GM12892 (cell line): ENCODE measurements at places on chromosomes 4 and X.

DNA sequence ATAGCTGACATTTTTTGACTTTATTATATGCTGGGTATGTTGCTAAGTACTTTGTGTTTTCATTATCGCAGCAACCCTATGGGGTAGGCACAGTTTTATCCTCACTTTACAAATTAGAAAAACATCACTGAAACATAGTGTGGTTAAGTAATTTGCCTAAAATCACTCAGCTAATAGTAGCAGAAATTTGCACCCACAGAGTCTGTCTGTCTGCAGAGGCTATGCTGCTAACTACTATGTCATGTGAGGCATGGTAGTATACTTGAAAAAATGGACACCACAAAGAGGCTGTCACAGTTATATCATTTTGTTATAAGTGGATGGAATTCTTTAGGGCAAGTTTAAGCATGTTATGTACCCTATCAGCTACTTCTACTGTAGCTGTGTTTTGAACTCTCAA, 69.0 kb downstream of the STAG2 start:
- DNase-seq, result no peak

- DNase-seq, result no peak
Measured at GRCh38 chr4:91116861-91117260, 989.7 kb downstream of the CCSER1 start.

- no peak for DNase-seq
Measured at GRCh38 chrX:153871451-153871850, 14.5 kb downstream of the L1CAM start.

GRCh38 chr4:175770555-175770954, 41.5 kb downstream of the GPM6A start:
- DNase-seq, result no peak

- no peak for DNase-seq
Measured at GRCh38 chr4:139207873-139208403, 30.9 kb upstream of the ELF2 start.

GRCh38 chr4:1047106-1047975, 35.9 kb downstream of the FGFRL1 start:
- DNase-seq, result peak; percentile 24

DNA sequence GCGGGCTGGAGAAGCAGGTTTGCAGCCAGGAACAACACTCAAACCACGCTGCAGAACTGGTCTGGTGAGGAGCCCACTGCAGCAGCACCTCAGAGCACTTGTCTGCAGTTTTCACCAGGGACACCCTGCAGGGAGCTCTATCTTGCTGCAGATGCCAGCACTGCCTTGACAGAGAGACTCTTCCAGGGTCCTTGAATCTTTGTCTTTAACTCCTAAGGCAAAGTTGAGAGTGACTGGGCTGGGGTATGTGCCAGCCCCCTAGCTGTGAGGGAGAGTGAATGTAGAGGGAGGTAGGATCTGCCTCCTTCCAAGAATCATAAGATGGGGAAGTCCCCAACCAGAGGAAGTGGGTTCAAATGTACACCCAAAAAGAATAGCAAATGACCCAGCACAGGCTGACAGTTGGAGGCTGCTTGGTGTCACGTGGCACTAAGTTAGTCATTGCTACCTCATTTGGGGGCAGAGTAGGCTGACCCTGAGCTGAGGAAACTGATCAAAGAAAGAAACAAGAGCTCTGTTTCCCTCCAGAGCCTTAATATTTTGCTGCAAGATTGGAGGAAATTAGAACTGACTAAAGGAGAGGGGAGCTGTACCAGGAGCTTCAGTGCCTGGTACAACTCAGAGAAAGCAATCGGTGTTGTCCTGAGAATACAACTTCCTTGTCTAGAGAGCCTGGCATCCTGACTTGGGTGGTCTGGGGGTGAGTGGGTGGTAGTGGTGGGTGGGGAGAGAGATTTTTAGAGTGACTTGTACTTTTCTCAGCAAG, 28.2 kb upstream of the HUWE1 start:
- DNase-seq, result no peak

- no peak for DNase-seq
Measured at GRCh38 chr4:189822326-189822725, 118.3 kb upstream of the FRG1 start.

GRCh38 chr4:87956501-87956900, 19.0 kb upstream of the SPP1 start:
- no peak for DNase-seq

- DNase-seq, result no peak
Measured at GRCh38 chrX:7062276-7062675, 85.2 kb upstream of the STS start.

GRCh38 chr4:124745985-124746801, 33.7 kb upstream of the ANKRD50 start:
- no peak for DNase-seq

DNA sequence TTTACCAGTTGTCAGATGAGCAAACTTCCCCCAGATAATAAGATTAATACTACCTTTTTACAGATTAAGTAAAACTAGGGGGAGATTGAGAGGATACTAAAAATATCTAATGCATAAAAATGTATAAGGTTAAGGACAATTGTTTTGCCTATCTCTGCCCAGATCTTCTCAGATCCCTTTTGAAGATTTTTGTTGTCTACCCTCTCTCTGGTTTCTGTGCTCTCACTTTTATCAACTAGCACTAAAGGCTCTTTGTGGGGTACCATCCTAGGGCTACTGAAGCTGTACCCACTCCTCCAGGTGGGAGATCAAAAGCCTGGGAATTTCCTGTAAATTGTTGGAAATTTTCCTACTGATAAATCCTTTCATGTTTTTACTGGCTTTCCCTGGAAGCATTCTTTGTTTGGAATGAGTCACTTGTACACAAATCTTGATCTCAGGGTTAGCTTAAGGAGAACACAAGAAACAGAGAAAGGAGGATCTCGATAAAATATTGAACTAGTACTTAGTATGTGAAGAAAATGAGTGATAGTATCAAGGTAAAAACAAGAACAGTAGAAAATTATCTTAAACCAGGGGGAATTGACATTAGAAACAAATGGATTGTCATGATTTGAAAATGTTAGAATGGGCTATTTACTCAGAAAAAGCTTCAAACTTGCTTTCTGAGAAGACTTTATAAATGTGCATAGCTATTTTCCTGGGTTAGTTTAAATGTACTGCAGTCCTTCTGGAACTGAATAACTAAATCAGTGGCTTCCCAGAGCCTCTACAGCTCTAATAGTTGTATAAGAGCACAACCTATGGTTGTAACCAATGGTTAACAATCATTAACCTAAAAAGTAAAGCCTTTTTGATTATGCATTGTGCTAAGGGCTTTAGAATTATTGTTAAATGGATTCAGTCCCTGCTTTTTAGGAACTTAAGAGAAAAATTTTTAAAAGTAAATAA, 679.9 kb upstream of the MAGEB2 start:
- no peak for DNase-seq

GRCh38 chrX:65987811-65988210, 52.1 kb downstream of the VSIG4 start:
- no peak for DNase-seq

GRCh38 chr4:167233685-167234315, 494 bp downstream of the SPOCK3 start:
- no peak for DNase-seq

GRCh38 chrX:96538104-96538725, 146.4 kb upstream of the DIAPH2 start:
- DNase-seq, result no peak

DNA sequence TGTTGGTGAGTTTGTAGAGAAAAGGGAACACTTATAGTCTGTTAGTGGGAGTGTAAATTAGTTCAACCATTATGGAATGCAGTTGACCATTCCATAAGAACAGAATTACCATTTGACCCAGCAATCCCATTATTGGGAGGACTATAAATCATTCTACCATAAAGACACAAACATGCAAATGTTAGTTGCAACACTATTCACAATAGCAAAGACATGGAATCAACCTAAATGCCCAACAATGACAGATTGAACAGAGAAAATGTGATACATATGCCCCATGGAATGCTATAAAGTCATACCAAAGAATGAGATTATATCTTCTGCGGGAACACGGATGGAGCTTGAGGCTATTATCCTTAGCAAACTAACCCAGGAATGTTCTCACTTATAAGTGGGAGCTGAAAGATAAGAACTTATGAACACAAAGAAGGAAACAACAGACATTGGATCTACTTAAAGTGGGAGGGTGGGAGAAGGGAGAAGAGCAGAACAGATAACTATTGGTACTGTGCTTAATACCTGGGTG, 1819.2 kb upstream of the ADGRL3 start:
- DNase-seq, result no peak

DNA sequence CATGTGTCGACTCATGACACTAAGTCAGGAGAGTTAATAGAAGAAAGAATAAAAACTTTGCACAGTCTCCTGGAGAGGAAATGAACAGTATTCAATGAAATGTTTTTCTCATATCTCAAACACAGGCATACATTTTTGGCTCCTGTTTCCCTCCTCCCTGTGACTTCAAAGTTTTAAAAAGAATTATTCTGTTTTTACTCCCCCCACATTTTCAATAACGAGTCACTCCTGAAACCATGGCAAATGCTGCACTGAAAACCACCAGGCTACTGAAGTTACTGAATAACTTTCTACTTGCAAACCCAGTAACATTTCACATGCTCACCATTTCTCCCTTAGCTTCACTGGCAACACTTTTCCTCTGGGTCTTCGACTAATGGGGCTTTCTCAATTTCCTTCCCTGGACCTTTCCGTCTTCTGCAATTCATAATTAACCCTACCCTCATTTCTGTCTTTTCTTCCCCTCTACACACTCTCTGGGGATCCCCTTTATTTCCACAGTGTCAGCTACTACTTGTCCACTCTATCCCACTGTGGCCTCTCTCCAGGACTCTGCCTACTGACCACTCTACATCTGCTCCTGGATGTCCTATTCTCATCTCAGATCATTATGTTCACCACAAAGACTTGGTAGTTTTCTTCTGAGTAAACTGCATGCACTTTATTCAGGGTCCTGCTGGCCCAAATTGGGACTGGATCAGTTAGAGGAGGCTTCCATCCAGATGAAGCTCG, 225.8 kb upstream of the ETNPPL start:
- no peak for DNase-seq

DNA sequence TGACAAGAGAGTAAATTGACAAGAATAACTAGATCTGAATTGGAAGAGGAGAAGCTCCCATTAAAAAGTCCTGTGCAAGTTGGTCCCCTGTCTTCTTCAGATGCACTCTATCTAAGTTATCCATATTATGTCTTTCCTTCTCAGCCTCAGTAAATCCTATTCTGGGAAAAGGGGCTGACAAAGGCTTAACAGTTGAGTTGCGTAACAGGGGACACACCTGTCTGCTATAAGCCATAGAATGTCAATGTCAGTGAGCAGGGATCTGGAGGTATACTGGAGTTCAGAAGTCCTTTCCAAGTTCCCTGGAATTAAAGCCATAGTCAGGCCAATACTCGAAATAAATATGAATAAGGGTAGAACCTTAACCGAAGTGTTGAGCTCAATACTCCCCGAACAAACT, 26.3 kb upstream of the TNIP3 start:
- no peak for DNase-seq

DNA sequence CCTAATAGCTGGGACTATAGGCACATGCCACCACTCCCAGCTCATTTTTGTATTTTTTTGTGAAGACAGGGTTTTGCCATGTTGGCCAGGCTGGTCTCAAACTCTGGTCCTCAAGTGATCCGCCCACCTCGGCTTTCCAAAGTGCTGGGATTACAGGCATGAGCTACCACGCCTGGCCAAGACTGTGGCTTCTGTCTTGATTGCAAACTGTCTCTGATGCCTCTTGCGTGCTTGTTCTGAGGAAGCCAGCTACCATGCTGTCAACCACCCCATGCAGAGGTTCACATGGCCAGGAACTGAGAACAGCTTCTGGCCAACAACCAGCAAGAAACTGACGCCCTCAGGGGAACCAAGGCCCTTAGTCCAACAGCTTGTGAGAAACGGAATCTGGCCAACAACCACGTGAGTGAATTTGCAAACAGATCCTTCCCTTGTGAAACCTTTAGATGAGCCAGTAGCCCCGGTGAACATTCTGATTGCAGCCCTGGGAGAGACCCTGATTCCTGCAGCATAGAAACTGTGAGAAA, 71.2 kb downstream of the SUPT20HL2 start:
- no peak for DNase-seq

- DNase-seq, result no peak
Measured at GRCh38 chrX:68121371-68121770, 311.9 kb downstream of the OPHN1 start.

GRCh38 chr4:73615613-73616012, 4.6 kb downstream of the RASSF6 start:
- no peak for DNase-seq

DNA sequence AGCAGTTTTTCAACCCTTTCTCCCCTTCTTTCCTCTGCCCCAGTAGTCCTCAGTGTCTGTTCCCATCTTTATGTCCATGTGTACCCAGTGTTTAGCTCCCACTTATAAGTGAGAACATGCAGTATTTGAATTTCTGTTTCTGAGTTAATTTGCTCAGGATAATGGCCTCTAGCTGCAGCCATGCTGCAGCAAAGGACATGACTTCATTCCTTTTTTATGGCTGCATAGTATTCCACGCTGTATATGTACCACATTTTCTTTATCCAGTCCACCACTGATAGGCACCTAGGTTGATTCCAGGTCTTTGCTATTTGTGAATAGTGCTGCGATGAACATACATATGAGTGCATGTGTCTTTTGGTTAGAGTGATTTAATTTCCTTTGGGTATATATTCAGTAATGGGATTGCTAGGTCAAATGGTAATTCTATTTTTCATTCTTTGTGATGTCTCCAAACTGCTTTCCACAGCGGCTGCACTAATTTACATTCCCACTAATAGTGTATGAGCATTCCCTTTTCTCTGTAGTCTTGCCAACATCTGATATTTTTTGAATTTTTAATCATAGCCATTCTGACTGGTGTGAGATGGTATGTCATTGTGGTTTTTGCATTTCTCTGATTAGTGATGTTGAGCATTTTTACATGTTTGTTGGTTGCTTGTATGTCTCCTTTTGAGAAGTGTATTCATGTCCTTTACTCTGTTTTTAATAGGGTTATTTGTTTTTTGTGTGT, 54.6 kb upstream of the ANK2 start:
- DNase-seq, result no peak

DNA sequence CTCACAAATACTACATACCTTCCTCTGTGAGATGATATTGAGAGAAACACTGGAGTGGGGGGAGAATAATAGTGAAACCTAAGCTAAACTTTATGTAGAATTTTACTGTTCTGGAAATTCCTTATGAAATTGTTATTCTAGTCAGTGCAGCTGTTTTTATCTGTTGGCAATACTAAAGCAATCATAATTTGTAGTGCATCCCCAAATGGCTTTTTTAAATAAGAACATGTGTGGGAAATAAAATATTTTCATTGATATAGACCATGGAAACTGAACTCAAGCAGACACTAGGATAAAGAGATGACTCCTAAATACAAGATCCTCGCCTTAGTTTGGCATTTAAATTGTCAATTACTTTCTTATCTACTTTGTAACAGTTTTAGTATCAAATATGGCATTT, 51.1 kb downstream of the SEC24D start:
- no peak for DNase-seq

DNA sequence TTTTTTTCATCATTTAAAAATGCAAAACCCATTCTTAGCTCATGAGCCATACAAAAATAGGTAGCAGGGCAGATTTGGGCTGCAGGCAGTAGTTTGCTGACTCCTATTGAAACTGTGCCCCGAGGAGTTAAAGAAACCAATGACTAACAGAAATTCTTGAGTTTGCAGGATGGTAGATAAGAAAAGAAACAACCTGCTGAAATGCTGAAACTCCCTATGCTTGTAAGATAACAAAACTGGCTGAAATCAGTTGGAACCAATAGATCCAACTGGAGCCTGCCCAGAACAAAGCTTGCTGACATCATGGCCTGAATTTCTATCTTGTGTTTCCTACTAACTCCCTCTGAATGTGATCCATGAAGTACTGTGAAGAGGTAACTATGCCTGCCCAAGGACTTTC, 68.6 kb downstream of the ANOS1 start:
- DNase-seq, result no peak

GRCh38 chrX:133550665-133551485, 135.6 kb upstream of the GPC4 start:
- no peak for DNase-seq
